ENCODE measurements at places on chromosomes 4 and X.

GRCh38 chr4:45640281-45640680, 483.6 kb downstream of the GABRG1 start:
- no peak for DNase-seq

GRCh38 chr4:102612824-102613366, 111.7 kb downstream of the NFKB1 start:
- DNase-seq, result peak; percentile 37

DNA sequence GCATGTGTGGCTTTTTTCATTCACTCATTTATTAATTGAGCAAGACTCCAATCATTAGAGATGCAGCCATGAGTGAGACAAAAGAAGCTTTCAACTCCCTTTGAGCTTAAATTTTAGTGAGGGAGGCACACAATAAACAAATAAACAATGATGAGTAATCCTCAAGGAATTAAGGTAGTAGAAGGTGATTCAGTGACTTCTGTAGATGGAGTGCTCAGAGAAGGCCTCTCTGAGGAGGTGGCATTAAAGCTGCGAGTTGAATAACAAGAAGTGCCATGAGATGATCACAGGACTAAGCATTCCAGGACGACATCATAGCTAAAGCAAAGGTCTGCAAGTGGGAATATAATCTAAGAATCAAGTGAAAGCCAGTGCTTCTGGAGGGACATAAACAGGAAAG, 77.6 kb downstream of the NWD2 start:
- no peak for DNase-seq

- DNase-seq, result no peak
These were observed 102.1 kb upstream of the RASGEF1B start for GRCh38 chr4:81573840-81574239.

DNA sequence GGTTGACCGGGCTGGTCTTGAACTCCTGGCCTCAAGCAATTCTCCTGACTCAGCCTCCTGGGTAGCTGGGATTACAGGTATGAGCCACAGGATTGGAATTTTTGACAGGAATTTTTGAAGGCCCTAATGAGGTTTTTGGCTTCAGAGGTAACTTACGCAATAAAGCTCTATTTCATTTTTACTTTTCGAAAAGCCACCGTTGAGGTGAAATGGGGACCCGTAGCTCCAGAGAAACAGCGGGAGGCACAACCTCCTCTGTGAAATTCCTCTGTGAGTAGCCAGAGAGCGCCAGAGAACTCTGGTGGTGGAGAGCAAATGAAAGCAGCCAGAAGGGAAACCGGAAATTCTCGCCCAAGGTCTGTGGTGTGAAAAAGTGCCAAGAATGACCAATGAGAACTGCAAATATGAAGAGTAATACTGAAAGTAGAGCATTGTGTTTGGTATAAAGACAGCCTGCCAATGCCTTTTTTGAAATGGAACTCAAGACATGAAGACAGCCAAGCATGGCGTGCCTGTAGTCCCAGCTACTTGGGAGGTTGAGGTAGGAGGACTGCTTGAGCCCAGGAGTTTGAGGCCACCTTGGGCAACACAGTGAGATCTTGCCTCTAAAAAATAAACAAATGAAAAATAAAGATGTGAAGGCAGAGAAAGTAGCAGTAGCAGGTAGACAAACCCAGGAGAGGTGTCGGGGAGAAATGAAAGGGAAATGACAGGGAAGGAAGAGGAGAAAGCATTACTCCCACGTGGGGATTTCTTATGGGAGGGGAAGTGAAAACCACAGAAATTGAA, 33.0 kb upstream of the TMEM131L start:
- peak; percentile 61 for DNase-seq

DNA sequence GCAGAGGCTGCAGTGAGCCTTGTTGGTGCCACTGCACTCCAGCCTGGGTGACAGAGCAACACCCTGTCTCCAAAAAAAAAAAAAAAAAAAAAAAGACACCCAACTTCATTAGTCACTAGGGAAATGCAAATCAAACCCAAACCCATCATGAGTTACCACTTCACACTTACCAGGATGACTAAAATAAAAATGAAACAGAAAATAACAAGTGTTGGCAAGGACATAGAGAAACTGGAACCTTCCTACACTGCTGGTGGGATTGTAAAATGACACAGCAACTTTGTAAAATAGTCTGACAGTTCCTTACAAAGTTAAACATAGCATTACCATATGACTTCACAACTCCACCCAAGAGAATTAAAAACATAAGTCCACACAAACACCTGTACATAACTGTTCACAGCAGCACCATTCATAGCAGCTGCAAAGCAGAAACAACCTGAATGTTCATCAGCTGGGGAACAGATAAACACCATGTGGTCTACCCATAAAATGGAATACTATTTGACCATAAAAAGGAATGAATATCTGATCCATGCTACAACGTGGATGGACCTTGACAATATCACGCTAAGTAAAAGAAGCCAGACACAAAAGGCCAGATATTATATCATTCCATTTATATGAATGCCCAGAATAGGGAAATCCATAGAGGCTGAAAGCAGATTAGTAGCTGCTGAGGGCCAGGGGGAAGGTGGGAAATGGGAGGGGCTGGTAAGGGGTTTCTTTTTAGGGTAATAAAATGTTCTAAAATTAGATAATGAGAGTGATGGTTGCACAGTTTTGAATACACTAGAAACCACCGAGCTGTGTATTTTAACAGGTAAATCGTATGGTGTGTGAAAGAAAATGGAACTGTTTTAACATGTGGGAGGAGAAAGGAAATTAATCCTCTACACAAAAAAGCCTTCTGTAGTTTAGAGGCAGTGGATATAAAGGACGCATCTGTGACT, 18.3 kb downstream of the CD99L2 start:
- DNase-seq, result no peak

- no peak for DNase-seq
These were observed 5.1 kb downstream of the MXD4 start for GRCh38 chr4:2256781-2257191.

DNA sequence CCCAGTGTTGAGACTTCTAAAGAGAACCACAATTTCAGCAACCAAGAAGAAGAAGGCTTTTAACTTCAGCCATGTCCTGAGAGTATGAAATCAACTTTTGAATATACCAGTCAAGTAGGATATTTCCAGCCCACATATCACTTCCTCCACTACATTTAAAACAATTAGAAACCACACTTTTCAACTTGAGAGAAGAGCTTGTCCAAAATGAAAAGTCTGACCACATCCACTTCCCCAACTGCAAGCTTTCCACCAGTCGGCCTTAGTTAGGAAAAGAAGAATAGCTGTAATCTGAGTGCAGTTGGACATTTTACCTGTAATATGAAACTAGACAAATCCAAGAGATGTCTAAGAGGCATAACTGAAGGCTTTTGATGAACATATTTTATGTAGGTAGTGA, 101.9 kb upstream of the SLC7A11 start:
- DNase-seq, result no peak

- no peak for DNase-seq
These were observed 39.6 kb downstream of the RFC1 start for GRCh38 chr4:39326468-39326977.

DNA sequence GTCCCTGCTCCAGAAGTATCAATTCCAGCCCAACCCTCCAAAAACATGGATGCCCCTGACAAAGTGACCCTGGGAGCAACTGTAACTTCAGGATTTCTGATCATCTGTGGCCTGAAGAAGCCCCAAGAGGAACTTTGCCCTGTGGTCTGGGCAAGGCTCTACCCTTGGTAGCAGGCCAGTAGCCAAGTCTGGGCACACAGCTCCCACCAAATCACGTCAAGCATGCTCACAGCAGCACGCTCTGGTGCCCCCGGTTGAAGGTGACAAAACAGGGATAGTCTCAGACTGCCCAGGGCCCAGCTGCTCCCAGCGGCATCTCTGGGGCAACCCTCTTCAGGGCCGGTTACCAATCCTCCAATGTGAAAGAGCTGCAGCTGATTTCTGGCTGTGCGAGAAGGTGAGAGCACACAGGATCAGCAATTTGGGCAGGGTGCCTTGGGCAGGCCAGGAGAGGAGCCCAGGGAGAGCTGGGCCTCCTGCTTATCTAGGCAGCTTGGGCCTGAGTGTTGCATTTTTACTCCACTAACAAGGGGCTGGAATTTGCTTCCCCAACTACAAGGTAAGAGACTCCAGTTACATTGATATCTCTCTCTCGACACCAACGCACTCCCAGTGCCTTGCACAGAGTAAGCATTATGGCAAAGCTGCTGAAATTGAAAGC, 418.1 kb downstream of the BCOR start:
- DNase-seq, result no peak

- DNase-seq, result no peak
These were observed 633.9 kb upstream of the CPEB2 start for GRCh38 chr4:14368391-14368790.

DNA sequence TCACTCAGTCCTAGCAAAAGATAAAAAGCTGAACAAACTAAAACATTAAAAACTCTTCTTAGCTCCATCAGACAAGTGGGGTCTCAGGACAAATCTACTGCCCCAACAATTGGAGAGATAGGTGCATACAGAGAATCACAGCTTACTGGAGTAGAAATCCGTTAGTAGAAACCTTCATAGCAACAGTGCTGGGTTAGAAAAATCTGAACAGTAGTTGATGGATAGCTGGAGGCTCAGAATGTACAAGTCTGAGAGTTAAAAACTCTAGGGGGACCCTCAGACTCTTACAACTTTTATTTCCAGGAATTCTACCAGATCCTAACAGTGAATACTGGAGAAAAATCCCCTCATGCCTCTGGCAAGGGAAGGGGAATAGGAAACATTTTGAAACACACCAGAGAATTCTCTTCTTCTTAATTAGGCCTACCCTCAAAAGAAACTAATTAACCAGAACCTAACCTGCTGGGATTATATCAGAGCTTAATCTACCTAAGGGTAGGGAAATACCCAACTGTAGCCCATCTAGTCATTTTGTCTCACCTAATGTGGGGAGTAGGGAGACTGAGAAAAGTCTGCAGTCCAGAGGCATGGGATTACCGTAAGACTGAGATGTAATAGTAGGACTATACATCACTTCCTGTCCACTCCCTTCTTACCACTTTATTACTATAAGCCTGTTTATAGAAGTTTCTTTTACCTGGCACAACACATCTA, 165.0 kb upstream of the CTSO start:
- no peak for DNase-seq

DNA sequence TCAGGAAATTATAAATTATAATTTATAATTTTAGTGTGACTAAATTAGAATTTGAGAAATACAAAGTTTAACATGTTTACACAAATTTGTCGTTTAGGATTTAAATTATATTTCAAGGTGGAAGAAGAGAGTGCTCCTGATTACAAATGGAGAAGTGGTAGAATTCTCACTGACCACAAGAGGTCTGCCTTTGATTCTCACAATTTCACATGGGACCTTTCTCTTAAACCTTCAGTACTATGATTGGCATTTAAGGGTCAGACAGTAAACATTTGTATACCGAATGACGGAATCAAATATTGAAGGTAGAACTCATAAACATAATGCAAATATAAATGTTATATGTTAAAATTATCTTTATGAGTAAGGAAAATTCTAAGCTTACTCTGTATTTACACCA, 171.7 kb downstream of the SLIT2 start:
- DNase-seq, result no peak

- no peak for DNase-seq
These were observed 62.6 kb downstream of the DCLK2 start for GRCh38 chr4:150140774-150141400.

GRCh38 chr4:99149426-99150019, 5.4 kb upstream of the ADH4 start:
- no peak for DNase-seq

DNA sequence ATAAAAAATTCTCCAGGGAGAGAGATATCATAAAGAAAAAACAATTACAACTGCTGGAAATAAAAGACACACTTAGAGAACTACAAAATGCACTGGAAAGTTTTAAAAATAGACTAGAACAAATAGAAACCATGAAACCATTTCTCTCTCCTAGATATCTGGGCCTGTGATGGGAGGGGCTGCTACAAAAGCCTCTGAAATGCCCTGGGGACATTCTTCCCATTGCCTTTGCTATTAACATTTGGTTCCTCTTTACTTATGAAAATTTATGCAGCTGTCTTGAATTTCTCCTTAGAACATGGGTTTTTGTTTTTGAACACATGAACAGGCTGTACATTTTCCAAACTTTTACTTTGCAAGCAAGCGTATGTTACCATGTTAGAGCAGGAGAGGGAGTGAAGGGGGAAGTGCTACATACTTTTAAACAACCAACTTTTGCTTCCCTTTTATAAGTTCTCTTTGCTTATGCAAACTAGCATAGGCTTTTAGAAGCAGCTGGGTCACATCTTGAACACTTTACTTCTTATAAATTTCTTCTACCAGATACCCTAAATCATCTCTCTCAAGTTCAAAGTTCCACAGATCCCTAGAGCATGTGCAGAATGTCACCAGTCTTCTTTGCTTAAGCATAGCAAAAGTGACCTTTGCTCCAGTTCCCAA, 47.9 kb upstream of the PACRGL start:
- no peak for DNase-seq

- DNase-seq, result no peak
These were observed 651.8 kb downstream of the C4orf33 start for GRCh38 chr4:129747756-129748155.

DNA sequence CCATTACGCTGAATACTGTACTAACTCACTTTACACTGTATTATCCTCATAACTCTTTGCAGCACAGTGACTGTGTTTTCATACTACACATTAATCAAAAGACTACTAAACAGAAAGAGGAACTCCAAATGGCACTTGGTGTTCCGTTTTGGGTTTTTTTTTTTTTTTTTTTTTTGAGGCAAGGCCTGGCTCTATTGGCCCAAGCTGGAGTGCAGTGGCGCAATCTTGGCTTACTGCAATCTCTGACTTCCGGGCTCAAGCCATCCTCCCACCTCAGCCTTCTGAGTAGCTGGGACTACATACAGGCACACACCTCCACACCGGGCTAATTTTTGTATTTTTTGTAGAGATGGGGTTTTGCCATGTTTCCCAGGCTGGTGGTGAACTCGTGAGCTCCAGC, 10.7 kb downstream of the KLHL8 start:
- DNase-seq, result no peak

GRCh38 chrX:102976793-102977495, 39.9 kb downstream of the RAB40AL start:
- no peak for DNase-seq

DNA sequence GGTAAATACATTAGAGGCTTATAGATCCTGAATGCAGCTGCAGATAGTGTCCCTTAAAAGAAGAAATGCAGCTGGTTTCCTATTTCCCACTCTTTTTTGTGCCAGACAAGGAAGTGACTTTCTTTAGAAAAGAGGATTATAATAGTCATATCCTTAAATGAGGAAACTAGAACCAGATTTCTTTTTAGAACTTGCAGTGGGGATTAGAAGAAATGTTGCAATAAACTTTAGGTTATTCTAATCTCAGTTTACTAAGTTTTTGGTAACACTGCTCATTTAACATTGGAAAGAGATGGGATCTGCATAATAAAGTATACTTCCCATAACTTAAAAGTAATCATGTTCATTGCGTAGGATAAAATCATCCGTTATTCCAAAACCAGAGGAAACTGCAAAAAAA, 101.9 kb downstream of the SLIT2 start:
- DNase-seq, result no peak

GRCh38 chr4:48131736-48132135, 2.3 kb downstream of the TXK start:
- no peak for DNase-seq

DNA sequence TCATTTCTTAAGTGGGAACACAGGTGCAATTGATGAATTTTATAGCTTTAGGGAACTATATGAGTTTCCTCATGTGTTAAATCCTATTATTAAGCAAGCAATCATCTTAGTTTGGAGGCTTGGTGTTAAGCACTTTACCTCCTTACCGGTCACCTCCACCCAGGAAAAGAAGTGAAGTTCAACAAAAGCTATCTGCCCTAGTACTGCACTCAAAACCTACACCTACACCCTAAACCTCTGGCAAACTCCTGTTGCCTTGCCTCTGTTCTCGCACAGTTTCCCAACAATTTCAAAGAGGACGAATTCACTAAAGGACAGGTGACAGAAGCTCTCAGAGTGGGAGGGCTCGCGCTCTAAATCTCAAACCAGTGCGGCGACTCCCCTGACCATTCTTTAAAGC, 85.7 kb upstream of the TENT5D start:
- no peak for DNase-seq

Data from stimulated activated naive CD4-positive, alpha-beta T cell treated with Interleukin-2 at 50 U/mL for 16 hours (primary cell).